ENCODE measurements at places on chromosomes 11 and 22.

- DNase-seq, result no peak
These were observed 26.5 kb downstream of the RBFOX2 start for GRCh38 chr22:36002084-36002483.

DNA sequence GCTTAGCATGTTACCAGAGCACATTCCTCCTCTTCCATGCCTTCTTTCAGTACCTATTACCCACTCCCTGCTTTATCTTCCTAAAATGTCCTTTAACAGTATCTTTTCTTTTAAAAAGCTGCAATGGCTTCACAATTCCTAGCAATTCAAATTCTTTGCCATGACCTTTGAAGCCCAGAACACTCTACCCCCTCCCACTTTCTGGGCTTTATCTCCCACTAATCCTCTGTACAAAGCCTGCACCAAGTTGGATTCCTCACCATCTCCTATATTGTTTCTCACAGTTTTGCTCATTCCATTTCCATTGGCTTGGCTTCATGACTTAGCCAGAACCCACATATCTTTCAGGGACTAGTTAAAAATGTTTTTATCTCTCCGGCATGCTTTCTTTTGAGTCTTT lies 80.9 kb downstream of the FAM76B start:
- DNase-seq, result no peak

- DNase-seq, result no peak
These were observed 2.3 kb downstream of the CBX7 start for GRCh38 chr22:39149915-39150847.

DNA sequence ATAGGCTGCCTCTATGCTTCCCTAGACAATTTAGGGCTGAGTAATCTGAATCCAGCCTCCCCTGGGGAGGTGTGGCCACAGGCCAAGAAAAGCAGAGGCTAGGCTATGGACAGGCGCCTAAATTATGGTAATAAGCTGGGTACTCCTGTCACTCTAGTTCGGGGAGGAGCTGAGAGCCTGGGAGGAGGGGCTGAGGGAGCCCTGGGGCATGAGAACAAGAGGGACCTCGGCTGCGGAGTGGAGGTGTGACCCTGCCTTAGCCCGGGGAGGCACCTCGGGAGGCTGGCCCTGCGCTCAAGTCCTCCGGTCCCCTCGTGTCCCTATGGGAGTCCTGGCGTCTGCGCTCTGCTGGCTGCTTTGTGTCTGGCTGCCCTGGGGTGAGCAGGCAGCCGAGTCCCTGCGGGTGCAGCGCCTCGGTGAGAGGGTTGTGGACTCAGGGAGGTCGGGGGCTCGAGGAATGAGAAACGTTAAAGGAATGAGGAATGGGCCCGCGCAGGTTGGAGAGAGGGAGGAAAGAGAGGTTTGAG lies at the start of gene OTOG:
Gene OTOG, plus strand, starts transcription at position 209 of the 527 bp plus-strand sequence. Its CDS starts 114 bp downstream, at position 323.
- DNase-seq, result no peak

DNA sequence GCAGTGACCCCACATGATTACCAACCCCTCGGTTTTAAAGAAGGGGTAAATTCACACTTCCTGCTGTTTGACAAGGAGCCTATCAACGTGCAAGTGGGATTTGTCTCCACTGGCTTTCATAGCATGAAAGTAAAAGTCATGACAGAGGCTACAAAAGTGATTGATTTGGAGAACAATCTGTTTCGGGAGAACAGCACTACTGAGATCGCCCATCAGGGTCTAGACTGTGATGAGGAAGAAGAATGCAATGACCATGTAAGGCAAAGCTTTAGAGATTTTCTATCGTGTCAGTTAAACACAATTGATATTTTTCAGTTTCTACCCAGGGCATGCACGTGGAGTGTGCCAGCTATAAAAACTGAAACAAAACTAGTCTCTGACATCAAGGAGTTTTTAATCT lies 41.7 kb downstream of the HORMAD2 start:
- DNase-seq, result no peak

GRCh38 chr11:12770435-12770834 lies 96.2 kb downstream of the TEAD1 start:
- DNase-seq, result no peak

- DNase-seq, result no peak
These were observed 114.3 kb downstream of the PHF21B start for GRCh38 chr22:44895296-44896055.

DNA sequence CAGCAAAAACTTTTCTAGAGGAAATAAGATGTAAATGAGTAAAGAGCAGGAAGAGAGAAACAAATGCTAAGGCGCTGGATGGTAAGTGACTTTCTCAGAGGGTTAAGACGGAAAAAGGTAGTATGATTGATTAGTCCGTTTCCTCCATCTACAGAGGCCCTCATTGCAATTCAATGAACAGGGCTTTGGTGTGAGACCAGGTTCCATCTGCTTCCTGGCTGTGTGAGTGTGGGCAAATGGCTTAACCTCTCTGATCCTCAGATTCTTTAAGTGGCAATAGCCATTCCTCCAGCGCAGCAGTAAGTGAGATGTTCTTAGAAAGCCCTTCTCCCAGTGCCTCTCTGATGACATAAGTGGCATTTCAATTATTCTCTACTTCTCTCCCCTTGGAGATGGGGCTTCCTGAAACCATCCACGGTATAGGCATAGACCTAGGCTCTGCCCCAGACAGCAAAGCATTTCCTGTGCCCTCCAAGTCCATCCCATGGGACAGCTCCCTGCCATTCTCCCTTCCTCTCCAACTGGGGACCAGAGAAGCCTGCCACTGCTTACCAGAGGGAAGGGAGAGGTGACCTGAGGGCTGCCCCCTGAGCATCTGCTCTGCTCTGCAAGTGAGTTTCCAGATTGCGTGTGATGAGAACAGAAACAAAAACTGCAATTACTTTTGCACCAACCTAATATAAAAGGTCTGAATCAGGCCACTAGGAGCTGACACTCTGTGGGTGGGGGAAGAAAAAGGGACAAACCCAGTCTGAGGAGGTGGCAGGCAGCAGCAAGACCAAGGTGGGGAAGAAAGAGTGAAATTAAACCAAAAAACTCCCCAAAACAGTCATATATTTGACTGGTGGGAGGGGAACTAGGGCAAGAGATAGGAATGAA lies 12.7 kb upstream of the CD44 start:
- DNase-seq, result no peak

- no peak for DNase-seq
These were observed 2.7 kb downstream of the PELI3 start for GRCh38 chr11:66469441-66469840.

- DNase-seq, result no peak
These were observed 69.2 kb downstream of the SLC36A4 start for GRCh38 chr11:93128574-93128973.

DNA sequence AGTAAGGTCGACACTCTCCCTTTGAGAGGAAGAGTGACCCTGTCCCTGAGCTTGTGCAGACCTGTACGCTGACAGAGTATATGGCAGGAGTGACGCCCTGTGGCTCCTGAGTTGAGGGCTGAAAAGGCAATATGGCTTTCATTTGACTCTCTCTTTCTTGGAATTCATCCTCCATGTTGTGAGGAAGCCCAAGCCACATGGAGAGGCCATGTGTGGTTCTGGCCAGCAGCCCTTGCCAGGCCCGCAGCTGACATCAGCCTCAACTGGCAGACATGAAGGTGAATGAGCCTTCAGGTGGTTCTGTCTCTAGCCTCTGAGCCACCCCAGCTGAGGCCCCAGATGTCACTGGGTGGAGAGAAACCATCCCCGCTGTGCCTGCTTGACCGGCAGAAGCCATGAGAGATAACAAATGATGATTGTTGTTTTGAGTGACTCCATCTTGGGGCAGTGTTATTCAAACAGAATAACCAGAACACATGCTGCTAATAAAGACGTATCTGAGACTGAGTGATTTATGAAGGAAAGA lies 31.9 kb downstream of the SMIM38 start:
- DNase-seq, result no peak

GRCh38 chr22:23098718-23099530 lies 28.6 kb downstream of the GNAZ start:
- DNase-seq, result no peak

DNA sequence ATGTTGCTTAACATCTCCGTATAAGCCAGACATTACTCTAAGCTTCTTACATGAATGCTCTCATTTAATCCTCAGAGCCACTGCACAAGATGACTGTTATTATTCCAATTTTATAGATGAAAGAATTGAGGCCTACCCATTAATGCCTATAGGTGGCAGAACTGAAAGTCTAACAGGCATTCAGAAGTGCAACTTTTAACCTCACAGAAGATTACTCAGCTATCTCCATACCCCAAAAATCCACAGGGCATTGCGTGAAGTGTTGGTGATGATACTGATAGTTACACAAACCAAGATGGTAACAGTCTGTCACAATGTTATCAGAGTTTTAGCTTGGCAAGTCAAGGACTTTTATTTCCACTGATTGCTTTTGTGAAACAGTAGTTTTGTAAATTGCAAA lies 130.5 kb downstream of the ARHGAP42 start:
- no peak for DNase-seq

- no peak for DNase-seq
These were observed 3.8 kb downstream of the CD81 start for GRCh38 chr11:2380807-2381350.

DNA sequence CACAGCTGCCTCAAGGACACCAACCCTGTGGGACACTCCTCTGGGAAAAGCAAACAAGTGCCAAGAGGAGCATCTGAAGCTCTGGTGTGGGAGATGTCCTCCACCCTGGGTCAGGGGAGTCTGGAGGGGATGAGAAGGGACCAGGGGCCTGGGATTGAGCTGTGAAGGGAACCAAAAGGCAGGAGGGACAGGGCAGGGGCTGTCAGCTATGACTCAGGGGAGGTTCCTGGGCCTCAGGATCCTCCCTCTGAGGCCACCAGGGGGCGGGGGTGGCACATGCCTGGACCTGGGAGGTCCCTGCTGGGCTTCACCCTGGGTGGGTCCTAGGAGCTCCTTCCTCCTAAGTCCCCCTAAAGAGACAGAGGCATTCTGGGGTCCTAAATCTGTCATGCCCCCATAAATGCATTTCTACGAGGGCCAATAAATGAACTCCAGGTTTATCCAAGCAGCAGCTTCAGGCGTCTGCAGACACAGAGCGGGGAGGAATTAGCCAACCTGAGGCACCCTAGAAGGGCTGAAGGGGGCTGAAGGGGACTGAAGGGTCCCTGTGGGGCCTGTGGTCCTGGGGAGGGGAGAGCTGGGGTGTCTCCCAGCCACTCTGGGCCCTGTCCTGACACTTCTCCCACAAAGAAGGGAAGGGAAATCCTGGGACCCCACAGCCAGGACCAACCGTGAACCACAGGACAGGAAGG lies 31.9 kb upstream of the IGLL5 start:
- DNase-seq, result no peak

GRCh38 chr22:33699176-33699575 lies 221.1 kb downstream of the LARGE1 start:
- DNase-seq, result no peak

DNA sequence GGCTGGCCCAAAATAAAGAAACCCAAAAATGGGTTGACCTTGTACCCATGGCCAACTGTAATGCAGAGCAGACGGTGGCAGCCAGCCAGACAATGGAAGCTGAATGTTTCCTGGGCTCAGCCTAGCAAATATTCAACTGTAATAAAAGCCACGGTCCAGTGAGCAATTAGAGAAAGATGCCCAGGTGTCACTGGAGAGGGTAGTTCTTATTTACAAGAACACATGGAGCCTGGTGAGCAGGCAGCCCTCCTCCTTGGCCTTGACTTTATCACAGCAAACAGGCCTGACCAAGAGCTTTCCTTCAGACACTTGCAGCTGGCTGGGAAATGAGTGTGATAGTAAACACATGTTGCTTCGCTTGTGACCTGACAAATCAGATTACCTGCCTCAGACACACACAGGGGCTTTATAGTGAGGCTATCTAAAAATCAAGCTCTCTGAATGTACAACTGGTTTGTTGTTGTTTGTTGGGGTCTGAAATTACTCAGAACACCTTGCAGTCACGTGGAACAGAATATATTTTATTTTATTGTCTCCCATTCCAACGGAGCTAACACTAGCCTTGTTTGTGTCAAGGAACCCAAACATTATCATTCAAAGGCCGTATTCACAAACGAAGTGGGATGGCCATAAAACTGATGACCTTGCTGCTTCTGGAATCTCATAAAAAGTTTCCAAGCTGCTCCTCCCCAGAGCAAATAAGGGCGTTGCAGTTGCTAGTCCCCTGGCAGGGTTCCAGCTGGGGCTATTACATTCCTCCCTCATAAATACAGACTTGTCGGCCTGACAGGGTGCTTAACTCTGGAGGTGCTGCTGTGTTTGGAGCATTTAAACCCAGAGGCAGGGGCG lies 161.1 kb downstream of the BBOX1 start:
- no peak for DNase-seq

DNA sequence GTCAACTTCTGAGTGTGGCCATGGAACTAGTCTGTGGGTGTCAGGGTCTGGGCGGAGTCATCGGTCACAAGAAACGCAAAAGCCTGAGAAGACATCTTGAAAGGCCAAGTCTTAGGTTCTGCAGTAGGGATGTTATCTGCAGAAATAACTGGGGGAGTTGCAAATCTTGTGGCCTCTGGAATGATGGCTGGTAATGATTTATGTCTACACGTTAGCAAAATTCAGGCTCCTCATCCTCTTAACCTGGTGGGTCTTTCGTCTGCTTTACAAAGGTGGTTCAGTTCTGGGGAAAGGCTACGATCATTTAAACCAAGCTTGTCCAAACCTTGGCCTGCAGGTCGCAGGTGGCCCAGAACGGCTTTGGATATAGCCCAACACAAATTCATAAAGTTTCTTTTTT lies 7.4 kb upstream of the CYB5R3 start:
- no peak for DNase-seq

- no peak for DNase-seq
These were observed 84.7 kb downstream of the MAML2 start for GRCh38 chr11:96257972-96258934.

GRCh38 chr22:22935056-22935545 lies 47.5 kb downstream of the IGLL5 start:
- DNase-seq, result no peak

DNA sequence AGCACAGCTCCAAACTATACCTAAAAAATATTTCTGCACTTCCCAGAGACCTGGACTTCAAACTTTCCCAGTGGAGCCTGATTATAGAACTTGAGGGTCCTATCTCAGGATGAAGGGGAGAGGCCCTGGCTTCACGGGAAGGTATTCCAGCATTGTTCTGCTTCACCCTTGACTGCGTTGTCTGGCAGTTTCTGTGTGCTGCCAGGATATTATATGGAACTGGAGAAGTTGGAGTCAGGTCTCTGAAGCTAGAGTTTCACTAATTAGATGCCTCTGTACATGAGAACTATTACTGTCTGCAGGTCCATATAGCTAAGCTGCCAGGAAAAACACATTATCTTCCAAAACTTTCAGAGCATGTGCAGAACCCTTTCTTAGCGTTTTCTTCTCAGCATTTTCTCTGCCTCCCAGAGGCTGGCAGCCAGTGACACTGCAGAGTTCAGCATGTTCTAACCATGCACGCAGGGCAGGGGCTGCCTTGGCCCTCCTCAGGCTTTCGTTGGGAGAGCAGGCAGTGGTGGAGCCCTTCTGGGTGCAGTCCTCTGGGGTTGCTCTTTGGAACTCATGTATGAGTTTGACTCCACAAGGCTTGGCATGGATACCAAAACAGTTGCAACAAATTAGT lies 99.3 kb downstream of the CWC15 start:
- DNase-seq, result no peak

- DNase-seq, result no peak
These were observed 68.9 kb upstream of the HEPHL1 start for GRCh38 chr11:93952082-93952780.

GRCh38 chr22:46551321-46551720 lies 13.9 kb upstream of the CELSR1 start:
- no peak for DNase-seq

GRCh38 chr11:5808500-5809121 lies at the start of gene OR52N2:
Gene OR52N2 (plus strand): TSS chr11:5808924. CDS start chr11:5820336, 11,412 bp downstream.
- DNase-seq, result peak; percentile 53

All from HS-5 (cell line).